ENCODE measurements at places on chromosomes 11 and 22.
A peak's percentile ranks its signal among the peaks of the same experiment; 100 is the strongest.

GRCh38 chr22:29886596-29886995, 3.6 kb downstream of the MTMR3 start:
- no peak for DNase-seq

DNA sequence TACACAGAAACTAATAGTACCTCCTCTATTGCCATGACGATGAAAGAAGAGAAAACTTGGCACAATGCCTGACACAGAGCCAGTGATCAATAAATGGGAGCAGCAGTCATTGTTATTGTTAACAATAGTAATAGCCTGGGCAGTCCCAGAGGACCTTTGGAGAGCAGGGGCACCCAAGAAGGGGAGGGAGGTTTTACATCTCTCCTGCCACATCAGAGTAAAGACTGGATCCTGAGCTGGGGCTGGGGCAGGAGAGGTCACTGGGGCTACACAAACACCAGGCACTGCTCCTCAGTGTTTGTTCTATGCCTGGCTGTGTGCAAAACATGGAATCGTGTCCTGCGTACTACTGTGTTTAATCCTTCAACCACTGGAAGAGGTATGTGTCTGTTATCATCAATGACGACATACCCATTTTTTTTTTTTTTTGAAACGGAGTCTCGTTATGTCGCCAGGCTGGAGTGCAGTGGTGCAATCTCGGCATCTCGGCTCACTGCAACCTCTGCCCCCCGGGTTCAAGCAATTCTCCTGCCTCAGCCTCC, 25.0 kb upstream of the CREB3L1 start:
- no peak for DNase-seq

GRCh38 chr11:2317354-2318050, 15.7 kb downstream of the TSPAN32 start:
- DNase-seq = no peak

DNA sequence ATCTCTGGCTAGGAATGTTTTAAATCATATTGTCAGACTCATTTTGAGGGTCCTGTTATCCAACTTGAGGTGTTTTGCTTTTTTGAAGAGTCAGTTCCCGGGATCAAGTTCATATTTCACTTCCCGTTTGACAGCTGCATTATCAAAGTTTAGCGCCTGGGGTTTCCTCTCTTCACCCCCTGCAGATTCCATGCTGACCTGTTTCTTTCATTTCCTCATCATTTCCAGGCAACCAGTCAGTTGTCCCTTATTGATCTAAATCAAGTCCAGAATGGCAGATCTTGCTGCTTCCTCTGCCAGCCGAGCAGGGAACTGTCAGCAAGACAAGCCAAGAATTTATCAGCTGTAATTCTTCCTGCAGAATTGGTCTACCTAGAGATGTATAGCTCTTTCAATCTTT, 197.6 kb upstream of the SYN3 start:
- DNase-seq = no peak

DNA sequence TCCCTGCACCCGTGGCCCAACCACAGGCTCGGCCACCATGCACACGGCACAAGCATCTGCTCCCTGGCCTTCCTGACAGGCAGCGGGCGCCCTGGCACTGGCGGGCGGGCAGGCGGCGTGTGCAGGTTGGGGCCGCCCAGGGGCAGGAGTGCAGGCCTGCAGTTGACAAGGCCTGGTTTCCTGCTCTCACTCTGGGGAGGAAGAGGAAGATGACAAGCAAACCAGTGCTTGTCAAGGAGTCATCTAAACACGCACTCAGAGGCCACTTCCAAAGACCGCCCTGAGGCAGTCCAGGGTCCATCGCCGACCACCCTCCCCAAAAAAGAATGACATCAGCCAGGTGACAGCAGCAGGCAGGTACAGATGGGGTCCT, 65.3 kb upstream of the LINC01488 start:
- no peak for DNase-seq

- no peak for DNase-seq
These were observed 20.3 kb downstream of the NEAT1 start for GRCh38 chr11:65442842-65443331.

DNA sequence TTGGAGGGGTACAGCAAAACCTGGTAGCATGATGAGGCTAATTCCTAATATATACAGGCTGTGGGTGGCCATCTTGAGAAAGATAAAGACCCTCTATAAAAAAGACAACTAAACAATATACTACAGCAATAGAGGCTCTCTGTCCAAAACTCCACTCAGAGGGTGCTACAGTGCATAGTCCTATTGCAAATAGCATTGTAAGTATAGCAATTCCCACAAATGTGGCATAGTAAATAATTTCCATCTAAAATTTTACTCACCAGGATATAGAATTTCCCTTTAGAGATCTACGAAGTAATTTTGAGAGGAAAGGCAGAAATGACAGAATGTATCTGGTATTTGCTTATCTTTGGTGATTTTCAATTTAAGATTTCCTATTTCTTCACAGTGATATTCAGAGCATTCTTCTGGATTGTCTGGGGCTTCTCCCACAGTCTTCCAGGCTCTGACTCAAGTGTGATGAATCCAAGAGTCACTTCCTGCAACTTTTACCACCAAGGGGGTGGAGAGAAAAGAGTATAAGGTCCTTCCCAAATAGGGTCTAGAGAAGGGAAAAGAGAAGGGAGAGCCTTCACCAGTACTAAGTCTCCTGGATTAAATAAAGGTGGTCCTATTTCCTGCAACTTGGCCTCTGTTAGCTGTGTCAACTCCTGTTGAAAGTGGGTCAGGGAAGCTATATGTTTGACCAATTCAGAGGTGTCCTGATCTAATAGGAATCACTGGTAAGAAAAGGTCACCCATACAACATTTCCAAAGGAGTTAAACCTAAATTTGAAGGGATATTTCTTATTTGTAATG, 1054.7 kb upstream of the CNTN5 start:
- no peak for DNase-seq

DNA sequence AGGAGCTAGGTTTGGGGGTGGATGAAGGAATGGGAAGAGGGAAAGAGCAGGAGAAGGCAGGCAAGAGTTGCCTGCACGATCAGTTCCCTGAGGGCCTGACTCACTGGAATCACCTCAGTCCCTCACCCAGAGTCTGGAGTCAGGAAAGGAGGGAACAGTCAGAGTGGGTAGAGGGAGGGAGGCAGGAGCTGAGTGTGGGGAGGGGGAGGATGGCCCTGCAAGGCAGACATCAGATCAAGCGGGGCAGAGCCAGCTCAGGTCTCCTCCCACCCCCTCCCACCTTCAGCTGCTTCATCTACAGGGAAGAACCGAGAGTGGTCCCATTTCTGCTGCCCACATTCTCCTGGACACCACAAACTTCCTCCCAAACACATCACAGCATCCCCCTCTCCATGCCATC, 58.9 kb downstream of the PDE2A start:
- no peak for DNase-seq

GRCh38 chr22:23579870-23580575, at the start of gene IGLL1:
IGLL1 (minus strand) TSS chr22:23580290; CDS start chr22:23580190, 100 bp downstream.
- no peak for DNase-seq

DNA sequence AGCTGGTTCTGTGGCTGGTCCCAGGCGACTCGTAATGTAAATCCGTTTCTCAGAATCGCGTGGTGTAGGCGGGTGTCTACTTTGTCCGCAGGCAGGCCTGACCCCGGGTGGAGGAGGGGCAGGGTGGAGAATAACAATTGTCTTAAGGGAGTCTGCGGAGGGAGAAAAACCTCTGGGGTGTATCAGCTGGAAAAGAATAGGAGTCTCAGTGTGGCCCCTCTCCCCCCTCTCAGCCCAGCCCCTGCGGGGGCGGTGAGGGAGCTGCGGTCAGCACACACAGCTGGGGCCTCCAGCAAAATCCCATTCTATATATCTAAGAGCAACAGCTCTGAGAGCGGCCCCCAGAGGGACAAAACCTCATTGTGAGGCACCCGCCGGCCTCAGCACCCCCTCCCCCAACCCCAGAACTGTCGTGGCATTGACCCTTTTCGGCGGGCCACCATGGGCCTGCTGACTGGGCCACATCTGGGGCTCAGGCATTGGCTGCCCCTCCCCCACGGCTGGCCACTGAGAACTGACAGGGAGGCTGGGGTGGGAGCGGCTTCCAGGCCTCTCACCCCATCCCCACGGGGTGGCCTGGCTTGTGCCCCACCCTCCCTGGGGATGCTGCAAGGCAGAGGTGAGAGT, 2.7 kb upstream of the MYRF start:
- DNase-seq = no peak

- DNase-seq = no peak
These were observed 4.4 kb downstream of the ALX4 start for GRCh38 chr11:44305470-44306051.

- DNase-seq = no peak
These were observed 15.4 kb upstream of the CASTOR1 start for GRCh38 chr22:30304495-30305244.

GRCh38 chr11:28874706-28875105, 766.5 kb downstream of the METTL15 start:
- no peak for DNase-seq

DNA sequence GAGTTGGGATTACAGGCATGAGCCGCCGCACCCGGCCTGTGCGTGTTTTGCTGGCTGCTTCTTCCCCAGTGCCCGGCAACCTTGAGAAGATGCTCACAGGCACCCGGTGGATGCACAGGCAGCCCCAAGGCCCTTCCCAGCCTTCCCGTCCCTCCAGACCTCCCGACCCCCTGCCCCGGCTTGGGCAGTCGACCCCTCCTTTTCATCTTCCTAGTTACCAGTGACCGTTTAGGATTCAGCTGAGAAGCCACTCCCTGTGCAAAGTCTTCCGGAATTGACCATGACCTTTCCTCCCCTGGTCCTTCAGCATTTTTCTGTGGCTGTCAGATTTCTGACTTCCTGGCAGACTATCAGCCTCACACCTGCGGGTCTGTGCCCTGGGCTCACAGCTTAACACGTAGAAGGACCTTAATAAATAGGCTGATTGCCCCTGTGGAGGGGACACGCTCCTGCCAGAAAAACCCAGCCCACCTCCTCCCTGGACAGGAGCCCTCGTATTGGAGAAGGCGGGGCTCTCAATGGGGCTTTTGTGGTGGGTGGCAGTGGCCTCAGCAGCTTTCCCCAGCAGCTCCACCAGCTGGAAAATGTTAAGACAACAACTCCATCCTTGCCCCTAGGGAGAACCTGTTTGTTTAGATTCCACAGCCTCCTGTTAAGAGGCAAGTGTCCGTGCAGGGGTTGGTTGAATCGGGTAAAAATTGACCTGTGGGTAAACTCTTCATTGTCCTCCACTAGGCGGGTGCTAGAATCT, 10.4 kb upstream of the ANO1 start:
- no peak for DNase-seq

GRCh38 chr11:85886089-85887056, 31.2 kb downstream of the CCDC83 start:
- no peak for DNase-seq

GRCh38 chr11:134033696-134034491, 35.0 kb upstream of the JAM3 start:
- peak; percentile 38 for DNase-seq

- no peak for DNase-seq
These were observed 38.7 kb upstream of the CDON start for GRCh38 chr11:126101251-126101929.

DNA sequence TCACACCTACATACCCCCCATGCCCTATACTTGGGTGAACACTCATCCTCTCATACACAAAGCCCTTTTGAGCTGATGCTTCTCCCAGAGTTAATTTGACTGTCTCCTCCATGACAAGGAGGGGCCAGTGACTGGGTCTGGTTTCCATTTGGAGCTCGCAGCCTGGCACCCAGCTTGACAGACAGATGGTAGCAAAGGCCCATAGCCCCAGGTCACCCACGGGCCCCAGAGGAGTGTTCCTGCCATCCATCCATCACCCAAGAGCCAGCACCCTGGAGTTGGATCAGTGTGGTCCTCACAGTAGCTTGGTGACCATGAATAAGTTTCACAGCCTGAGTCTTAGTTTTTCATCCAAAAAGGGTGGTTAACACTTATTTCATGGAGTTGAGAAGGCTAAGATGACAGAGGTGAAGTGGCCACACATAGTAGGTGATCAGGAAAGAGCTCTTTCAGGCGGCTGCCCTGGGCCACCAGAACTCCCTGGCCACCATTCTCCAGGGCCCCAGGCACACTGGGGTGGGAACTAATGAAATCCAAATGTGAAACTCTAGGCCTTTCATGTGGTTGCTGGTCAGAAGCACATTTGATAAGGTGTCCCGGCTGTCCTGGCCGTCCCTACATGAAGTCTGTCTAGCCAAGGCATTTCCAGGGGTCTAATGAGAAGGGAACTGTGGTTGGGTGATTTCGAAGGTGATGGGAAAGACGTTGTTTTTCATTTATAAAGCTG, 42.4 kb downstream of the LIF start:
- DNase-seq = no peak

GRCh38 chr11:17410606-17411379, 22.3 kb upstream of the KCNJ11 start:
- DNase-seq = no peak

DNA sequence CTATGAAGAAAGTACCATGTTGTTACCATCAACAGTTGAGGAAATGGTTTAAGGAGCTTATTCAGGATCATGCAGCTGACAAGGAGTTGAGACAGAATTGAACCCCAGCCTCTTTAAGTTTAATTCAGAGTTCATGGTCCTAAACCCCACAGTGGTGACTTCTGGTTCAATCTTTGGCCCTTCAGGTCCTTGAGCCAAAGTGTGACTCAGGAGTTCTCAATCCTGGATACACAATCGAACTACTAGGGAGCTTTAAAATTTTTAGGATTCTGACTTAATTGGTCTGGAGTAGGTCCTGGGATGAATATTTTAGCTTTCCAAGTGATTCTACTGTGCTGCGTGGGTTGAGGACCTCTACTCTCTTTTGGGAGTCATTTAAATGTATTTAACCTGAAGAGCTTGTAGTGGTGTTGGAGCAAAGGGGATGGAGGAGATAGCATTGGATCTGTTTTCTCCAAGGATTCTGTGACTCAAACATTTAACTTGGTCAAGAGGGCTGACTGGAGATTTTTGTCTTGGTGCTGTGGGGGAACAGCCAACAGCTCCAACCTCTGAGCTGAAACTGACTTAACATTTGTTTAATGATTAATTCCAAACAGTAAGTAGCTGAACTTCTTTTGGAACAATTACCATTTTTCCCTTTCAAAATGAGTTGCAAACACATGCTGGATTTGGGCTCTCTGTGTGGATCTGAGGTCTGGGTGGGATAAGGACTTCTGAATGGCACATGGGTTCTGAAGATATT, 80.1 kb downstream of the INSC start:
- no peak for DNase-seq

GRCh38 chr11:62883673-62884072, 3.0 kb downstream of the SLC3A2 start:
- no peak for DNase-seq

DNA sequence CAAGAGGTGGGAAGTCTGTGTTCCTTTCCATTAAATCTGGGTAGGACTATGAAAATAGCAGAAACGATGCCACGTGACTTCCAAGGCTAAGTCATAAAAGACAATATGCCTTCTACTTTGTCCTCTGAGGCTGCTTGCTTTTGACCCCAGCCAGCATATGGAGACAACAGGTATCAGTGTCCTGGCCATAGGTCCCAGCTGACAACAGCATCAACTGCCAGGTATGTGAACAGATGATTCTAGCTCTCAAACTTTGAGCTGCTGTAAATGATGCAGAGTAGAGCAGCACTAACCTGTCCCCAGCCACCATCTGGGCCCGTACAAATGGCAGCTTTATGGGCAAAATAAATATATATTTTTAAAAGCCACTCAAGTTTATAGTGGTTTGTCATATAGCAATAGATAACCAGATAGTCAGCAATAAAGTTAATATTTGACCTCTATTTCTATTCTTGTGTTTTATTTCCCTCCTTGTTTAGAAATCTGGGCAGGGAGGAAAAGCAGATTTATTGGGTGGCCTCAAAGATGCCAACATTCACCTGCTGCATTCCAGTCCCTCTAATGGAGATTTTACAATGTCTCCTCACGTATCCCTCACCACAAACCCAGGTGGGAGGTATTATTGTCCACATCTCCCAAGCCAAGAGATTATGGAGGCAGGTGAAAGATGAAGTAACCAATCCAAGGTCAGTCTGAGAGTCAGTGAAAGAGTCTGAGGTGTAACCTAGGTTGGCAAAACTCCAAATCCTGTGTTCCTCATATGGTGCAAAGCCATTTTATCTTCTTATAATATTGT, 209.6 kb upstream of the LARGE1 start:
- no peak for DNase-seq

Measured in activated naive CD8-positive, alpha-beta T cell treated with anti-CD3 and anti-CD28 coated beads, Interleukin-2, amount 50 U/mL, for 16 hours (primary cell).